ENCODE measurements at places on chromosomes 2 and 18.

- no peak for DNase-seq
Measured at GRCh38 chr2:191385416-191386160, 140.4 kb downstream of the MYO1B start.

- peak; percentile 69 for DNase-seq
Measured at GRCh38 chr2:165631089-165631488, 161.6 kb downstream of the CSRNP3 start.

DNA sequence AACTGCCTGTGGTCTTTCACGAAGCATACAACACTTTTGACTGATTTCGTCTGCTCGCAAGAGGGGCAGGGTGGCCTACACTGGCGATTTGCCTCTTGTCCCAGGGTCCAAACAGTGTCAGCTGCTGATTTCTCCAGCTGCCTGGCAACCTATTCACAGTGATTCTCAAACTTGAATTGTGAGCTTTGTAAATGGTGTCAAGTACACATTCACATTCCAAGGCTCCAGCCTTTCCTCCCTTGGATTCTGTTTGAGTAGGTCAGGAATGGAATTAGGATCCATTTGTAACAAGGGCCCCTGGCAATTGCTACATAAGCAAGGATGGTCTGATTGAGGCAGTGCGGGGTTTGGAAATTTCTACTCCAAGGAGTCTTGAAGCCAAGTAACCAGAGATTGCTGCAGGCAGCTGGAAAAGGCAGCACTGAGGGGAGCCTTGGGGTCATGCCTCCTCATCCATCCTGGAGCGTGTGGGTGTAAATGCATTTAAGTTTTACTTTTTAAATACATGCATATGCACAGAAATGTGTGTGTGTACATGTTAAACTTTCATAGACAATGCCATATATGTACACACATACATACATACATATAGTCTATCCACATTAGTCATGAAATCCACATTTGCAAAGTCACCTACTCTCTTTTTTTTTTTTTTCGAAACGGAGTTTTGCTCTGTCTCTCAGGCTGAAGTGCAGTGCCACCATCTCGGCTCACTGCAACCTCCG lies 86.8 kb upstream of the UXS1 start:
- no peak for DNase-seq

- no peak for DNase-seq
Measured at GRCh38 chr2:8355102-8355859, 326.6 kb upstream of the ID2 start.

- no peak for DNase-seq
Measured at GRCh38 chr2:128651000-128651399, 332.3 kb upstream of the HS6ST1 start.

DNA sequence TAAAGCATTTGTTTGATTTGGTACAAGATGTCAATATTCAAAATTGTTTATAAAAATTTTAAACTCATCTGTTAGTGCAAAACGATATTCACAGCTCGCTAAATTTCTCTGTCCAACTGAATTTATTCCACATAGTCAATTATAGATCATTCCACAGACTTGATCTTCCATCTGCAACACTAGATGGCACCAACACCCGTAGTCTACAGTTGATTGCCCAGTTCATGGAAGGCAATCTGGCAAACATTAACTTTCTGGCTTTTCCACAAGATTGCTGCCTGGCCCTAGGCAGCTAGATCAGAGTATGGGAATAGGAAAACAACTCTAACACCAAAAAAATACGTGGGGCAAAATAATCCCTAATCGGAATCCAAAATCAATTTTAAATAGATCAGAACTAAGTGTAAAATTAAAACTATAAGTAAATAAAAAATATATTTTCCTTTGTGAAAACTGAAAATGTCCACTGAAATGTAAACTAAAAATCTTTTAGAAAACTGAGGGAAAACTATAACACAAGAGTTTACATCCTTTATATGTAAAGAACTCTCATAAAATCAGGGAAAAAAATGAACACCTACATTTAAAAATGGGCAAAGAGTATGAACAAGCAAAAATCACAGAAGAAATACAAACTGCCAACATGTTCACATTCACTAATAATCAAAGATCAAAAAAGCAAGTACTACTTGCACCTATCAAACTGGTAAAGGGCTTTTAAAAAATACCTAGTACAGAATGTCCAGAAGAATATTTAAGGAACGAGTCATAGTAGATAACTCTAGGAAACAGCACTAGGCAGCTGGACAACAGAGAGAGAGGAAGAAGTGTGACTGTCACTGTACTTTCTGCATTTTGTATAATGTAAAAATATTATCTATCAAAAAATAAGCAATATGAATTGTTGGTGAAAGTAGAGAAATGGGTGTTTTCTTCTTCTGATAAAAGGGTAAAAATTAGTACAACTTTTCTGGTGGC lies 35.0 kb downstream of the RTN4 start:
- DNase-seq: peak; percentile 30

GRCh38 chr2:15984368-15985255 lies 44.3 kb downstream of the MYCN start:
- DNase-seq: no peak

- DNase-seq: no peak
Measured at GRCh38 chr18:23563377-23564043, 22.8 kb downstream of the NPC1 start.

DNA sequence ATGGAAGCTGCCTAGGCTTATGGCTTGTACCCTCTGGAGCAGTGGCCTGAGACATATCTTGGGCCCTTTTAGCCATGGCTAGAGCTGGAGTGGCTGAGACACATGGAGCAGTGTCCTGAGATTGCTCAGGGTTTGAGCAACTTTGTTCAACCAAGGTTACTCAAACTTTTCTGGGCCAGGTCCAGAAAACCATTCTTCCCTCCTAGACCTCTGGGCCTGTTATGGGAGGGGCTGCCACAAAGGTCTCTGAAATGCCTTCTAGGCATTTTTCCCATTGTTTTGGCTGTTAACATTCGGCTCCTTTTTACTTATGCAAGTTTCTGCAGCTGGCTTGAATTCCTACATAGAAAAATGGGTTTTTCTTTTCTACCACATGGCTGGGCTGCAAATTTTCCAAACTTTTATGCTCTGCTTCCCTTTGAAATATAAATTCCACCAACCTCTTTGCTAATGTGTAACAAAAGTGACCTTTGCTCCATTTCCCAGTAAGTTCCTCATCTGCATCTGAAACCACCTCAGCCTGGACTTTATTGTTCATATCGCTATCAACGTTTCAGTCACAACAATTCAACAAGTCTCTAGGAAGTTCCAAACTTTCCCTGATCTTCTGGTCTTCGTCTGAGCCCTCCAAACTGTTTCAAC lies 84.9 kb upstream of the MAP4K3 start:
- no peak for DNase-seq

DNA sequence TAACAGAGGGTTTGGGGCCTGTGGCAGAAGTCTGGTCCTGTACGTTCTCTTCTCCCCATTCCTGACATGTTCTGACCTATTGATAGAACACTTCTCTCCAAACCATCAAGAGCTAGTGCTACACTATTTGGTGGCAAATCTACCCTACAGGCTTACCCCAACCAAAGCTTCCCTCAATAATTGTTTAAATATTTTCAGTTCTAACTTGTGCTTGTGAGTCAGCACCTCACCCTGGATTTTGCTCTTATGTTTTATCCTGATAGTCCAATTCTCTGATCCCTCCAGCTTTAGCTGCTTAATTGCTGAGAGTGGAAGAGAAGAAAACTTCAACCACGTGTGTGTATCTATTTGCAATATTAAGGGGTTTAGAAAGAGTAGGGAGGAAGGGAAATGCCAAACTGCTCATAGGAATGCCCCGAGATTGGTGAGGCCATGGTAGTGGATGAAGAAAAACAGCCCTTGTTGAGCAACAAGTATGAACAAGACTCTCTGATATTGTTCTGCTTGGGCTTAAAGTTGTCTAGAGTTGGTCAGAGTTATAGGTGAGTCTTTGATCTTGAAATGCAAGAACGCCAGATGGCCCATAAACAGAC lies 67.8 kb upstream of the PARD3B start:
- DNase-seq: no peak

GRCh38 chr18:74459889-74460288 lies 2.8 kb upstream of the DIPK1C start:
- DNase-seq: no peak

DNA sequence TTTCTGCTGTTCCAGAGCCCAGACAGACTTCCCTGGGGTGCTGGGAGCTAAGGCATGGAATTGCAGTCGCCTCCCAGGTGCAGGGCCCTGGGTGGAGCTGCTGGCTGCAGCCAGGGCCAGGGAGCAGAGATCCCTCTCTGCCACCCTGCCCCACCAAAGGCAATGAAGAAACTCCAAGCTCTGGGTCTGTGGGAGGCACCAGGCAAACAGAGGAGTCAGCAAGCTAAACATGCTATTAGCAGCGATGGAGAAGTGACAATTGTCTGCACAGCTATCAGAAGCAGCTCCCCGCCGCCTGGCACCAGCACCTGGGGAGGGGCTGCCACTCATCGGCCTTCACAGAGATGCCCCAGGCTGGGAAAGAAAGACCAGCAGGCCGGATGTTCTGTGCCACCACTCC lies 28.0 kb upstream of the COX5B start:
- no peak for DNase-seq

GRCh38 chr2:121182520-121182919 lies 102.5 kb downstream of the TFCP2L1 start:
- DNase-seq: no peak

DNA sequence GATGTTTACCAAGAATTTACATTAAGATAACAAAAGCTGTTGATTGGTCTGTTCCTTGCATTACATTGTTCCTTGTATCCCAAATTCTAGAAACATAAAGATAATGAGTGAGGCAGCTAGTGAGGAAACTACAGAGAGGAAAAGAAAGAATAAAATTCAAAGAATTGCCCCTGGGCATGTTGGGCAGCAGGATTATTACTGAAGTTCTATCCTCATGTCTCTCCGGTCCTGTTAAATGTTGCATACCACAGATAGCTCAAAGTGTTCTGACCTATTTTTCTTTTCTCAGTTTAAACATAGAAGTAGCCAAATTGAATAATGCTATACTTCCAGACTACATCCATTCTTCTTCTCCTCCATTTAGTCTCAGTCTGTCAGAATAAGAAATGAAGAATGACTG lies 58.2 kb upstream of the DYNC1I2 start:
- no peak for DNase-seq

- no peak for DNase-seq
Measured at GRCh38 chr2:114727012-114727411, 284.6 kb downstream of the DPP10 start.

- DNase-seq: no peak
Measured at GRCh38 chr2:149617476-149617875, 29.9 kb upstream of the MMADHC start.

- DNase-seq: peak; percentile 85
Measured at GRCh38 chr2:240236217-240237111, 96.0 kb upstream of the OTOS start.

GRCh38 chr2:160918906-160919503 lies 241.2 kb upstream of the TANK start:
- DNase-seq: no peak

DNA sequence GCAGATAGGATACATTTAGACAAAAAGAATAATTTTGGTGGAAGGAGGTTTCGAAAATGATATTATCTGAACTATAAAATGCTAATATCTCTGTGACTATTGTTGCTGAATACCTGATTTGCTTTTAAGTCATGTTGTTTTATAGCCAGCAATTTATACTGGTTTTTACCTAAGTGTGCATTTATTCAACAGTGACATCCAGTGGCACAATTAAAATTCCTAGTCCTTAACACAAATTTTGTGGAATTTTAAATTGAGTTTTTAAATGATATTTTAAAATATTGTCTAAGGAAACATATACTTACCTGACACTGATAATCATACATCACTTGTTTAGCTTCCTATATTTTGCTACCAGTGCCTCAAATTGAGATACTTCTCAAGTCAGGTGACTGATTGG lies 144.8 kb downstream of the ARHGAP28 start:
- DNase-seq: no peak

- DNase-seq: no peak
Measured at GRCh38 chr2:16890081-16890480, 224.4 kb upstream of the CYRIA start.

GRCh38 chr2:230956827-230957755 lies 32.0 kb upstream of the GPR55 start:
- DNase-seq: peak; percentile 28

GRCh38 chr2:113407446-113408099 lies 29.9 kb upstream of the ZNG1B start:
- no peak for DNase-seq

- no peak for DNase-seq
Measured at GRCh38 chr18:31860488-31860887, 82.4 kb downstream of the TRAPPC8 start.

GRCh38 chr2:132632000-132632649 lies 37.9 kb downstream of the LYPD1 start:
- DNase-seq: no peak

GRCh38 chr2:231124838-231125568 lies at the start of gene HTR2B:
TSS of gene HTR2B (minus strand) at chr2:231125042. CDS start at chr2:231123764, 1,278 bp downstream.
- no peak for DNase-seq

DNA sequence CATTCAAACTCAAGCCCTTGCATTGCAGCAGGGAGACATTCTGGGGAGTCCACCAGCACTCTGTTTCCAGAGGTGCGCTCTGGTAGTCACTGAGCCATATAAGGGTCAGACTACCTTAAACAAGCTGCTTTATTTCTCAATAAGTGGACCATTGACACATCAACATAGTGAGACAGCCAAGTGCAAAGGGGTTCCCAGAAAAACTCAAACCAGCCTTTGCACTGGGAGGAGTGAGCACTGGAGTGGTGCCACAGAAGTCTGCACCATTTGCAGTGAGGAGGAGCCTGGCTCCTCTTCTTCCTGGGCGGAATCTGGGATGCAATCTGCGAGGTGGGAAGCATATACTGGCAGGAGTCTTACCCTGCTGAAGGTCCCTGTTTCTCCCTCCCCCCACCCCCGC lies 86.4 kb downstream of the OSR1 start:
- DNase-seq: no peak

- DNase-seq: no peak
Measured at GRCh38 chr2:10787176-10787968, 25.2 kb downstream of the PDIA6 start.

- no peak for DNase-seq
Measured at GRCh38 chr2:178947006-178947405, 102.9 kb downstream of the CCDC141 start.

DNA sequence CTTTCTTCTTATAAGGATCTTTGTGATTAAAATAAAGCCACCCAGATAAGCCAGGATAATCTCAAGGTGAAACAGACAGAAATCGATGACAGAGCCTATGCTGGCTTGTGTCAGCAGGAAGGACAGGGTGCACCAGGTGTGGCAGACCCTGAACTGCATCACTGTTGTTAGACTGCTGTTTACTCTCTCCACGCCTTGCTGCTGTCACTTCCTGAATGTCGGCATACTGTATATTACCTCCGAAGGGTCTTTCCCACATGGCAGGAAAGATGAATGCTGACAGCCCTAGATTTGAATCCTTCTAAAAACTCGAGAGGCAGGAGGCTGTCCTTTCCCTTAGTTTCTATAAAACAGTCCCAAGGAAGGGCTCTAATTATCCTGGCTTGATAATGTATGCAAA lies 18.9 kb upstream of the TMEM163 start:
- peak; percentile 53 for DNase-seq

GRCh38 chr2:128726236-128726635 lies 407.6 kb upstream of the HS6ST1 start:
- no peak for DNase-seq

DNA sequence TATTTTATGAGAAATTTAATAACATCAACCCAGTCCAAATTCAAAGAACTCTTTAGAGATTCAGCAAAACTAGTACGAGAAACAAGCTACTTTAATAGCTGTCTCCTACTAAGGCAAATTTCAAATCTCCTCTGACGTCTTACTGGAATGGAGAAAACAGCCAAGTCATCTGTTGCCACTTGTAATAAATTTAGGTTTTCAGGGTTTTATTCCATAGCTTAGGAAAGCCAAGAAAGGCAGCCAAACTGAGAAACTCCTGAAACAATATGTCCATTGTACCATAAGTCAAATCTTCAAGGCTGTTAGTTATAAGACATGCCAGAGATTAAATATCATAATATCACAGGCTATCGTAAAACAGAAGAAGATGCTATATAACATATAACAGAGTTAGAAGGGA lies 524.6 kb upstream of the SETBP1 start:
- DNase-seq: no peak

Measured in NCI-H345 (cell line).